ENCODE measurements at places on chromosomes 7 and 10.

DNA sequence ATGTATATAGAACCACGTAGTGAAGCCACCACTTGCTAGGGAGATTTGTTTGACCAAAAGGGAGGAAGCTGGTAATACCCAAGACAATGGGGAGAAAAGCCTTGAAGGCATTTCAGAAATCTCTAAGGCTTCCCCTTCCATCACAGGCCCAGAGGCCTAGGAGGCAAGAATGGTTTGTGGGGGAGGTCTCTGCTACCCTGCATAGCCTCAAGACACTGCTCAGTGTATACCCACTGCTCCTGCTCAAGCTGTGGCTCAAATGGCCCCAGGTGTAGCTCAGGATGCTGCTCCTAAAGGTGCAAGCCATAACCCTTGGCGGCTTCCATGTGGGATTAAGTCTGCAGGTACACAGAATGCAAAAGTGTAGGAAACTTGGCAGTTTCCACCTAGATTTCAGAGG, 1105.8 kb downstream of the GATA3 start:
- no peak for DNase-seq

DNA sequence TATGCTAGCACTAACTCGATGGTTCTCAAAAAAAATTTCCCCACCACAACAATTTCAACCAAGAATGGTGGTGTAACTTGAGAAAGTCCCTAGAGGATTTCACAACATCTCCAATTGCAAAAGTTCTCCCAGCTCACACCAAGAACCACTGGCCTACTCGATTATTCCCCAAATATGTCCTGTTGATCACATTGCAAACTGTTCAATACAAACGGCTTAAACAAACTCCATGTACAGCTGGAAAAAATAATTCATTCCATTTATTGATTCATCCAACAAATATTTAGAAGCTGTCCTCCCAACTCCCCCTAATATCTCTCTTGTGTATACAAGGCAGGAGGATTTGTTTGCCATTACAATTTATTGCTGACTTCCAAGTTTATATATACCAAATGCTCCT, 19.1 kb downstream of the TMEM176B start:
- no peak for DNase-seq

DNA sequence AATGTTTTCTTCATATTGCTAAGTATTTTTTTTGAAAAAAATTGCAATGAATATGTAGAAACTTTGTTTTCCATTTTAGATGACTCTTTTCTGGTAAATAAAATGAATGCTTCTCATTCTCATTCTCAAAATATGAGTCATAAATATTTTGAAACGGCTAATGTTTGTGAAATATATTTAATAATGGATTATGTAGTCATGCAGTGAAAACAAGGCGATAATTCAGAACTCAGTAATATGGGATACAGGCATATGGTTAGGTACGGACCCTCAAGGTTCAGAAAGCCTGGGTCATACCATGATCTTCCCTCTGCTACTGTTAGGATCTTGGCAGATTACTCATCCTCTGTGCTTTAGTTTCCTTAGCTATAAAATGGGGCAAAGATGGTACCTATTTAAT, 46.2 kb upstream of the SLC39A12 start:
- no peak for DNase-seq

DNA sequence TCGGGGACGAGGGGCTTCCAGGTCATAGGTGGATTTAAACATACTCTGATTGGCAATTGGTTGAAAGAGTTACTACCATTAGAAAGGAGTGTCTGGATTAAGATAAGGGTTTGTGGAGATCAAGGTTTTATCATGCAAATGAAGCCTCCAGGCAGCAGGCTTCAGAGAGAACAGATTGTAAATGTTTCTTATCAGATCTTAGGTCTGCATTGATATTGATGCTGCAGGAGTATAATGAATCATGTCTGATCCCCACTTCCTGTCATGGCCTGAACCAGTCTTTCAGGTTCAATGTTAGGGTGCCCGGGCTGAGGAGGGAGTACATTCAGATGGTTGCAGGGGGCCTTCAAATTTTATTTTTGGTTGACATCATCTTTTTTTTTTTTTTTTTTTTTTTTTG, 51.4 kb downstream of the SH3PXD2A start:
- DNase-seq: no peak

DNA sequence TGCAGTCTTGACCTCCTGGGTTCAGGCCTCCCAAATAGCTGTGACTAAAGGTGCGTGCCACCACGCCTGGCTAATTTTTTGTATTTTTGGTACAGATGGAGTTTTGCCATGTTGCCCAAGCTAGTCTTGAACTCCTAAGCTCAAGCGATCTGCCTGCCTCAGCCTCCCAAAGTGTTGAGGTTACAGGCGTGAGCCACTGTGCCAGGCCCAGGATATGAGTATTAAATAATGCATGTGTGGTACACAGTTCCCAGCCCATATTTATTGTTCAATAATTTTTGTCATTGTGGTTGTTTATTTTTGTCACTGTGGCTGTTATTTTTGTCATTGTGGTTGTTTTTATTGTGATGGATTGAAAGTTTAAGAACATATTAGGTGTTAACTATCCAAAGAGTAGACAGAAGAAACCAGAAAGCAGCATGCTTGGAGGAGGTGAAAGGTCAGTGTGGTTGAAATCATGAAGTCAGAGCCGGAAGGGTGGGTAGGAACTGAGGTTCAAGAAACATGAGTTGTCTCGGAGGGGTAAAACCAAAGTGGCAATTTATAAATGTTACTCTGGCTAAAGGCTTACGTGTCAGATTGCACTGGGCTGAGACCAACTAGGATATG, 45.0 kb downstream of the MRC1 start:
- DNase-seq: no peak

- no peak for DNase-seq
These were observed 97.3 kb downstream of the PIP4K2A start for GRCh38 chr10:22617051-22617450.

DNA sequence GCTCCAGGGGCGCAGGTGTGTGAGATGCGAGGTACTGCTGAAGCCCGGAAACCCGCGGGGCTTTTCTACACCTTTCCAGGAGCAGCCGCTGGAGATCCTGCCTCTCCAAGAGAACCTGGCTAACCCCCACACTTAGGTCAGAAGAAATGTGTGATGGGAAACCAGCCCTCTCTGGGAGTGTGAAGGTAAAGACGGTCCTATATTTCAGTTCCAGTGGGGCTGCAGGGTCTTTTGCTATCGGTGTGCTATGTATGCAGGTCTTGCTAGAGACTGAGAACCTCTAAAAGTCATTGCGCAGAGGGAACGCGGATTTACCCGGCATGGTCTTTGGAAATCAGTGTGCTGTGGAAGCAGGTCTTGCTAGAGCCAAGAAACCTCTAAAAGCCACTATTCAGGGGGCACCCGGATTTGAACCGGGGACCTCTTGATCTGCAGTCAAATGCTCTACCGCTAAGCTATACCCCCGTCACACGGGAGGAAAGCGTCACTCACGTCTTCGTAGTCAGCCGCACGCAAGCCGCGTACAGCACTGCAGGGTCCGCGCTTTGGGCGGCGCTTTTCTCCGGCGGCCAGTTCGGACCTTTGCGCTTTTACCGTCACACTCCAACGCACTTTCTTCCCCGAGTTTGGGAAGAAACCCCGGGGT, 46.0 kb downstream of the ZNF777 start:
- no peak for DNase-seq

GRCh38 chr7:23076772-23077171, 28.8 kb upstream of the KLHL7 start:
- no peak for DNase-seq

DNA sequence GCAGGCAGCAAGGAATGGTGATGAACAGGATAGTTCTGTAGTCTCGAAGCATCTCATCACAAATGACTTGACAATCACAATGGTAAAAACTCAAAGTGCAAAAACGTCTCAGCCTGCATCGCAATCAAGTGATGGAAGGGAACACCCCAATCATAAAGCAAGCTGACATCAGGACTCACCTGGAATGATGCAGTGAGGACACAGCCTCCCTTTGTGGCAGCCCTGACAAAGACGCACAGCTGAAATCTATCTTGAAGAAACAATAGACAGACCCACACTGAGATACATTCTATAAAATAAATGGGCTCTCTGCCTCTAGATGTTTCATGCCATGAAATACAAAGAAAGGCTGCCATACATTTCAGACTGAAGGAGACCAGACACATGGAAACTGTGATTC, 748.0 kb upstream of the IGFBP3 start:
- DNase-seq: no peak

DNA sequence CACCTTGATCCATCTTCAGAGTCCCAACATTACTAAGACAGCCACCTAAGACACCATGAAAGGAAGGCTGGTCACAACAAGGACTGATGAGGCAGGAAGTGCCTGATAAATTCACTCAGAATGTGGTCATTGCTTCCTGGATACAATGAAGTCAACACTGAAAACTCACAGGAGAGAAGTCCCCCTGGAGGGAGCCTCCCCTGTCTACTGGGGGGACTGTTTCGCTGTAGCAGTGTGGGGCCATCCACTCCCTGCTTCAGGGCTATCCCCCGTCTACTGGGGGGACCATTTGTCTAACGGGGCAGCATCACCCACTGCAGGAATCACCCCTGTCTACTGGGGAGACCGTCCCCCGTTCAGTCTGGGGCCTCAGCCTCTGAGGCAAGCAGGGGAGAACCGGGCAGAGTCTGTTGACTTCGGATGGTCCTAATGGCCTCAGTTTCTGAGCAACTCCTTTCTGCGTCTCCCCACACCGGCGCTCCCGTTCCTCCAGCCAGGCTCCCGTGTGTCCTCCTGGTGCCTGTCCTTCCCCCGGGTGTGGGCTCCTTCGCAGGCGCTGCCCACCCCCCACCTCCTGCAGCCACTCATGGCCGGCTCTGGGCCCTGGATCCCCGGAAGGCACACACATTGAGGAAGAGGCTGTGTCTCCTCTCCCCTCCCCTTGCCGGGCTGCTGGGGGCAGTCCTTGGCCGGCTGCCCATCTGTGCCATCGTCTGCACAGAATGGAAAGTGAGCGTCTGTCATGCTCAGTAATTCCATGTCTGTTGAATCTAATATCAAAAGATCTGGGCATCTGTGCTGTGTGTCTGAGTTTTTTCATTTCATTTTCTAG, 59.9 kb upstream of the DNAJB6 start:
- no peak for DNase-seq

GRCh38 chr10:97553575-97554031, 19.0 kb upstream of the ANKRD2 start:
- no peak for DNase-seq

GRCh38 chr7:3092468-3092867, 48.8 kb upstream of the CARD11 start:
- DNase-seq: no peak

- DNase-seq: no peak
These were observed 396.7 kb downstream of the TNS3 start for GRCh38 chr7:47185170-47185569.

- peak; percentile 18 for DNase-seq
These were observed 44.4 kb downstream of the MYPN start for GRCh38 chr10:68153473-68154210.

DNA sequence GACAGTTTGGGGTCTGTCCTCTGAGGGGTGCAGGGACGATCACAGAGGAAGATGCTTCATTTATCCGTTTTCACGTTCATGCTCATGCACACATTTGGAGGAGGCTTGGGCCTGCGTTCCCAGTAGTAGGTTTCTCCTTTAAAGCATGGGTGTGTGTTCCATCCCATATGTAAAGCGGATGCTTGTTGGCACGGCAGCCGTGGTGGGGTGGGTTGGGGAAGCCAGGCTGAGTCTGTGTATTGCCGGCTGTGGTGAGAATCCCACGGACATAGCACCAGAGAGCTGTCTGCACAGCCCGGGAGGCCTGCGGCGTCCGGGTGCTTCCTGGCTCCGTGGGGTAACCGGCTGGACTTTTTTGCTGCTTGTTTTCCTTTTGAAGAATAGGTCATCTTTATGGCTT, 440 bp downstream of the JAKMIP3 start:
- DNase-seq: no peak

DNA sequence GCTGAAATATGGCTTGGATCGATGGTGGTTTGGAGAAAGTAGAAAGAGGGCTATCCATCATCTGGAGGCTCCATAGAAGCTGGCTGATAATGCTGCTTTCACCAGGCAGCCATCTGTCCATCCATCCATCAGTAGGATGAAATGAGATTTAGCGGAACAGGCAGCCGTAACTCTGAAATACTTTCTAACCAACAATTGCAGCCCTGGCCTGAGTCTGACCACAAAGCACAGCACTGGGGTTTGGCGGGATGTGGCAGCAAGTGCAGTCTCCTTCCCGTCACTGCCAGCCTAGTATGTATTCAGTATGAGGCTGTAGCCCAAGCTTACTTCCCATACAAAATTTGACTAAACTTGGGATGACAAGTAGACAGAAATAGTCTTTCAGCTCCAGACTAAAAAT, 38.0 kb downstream of the R3HCC1L start:
- no peak for DNase-seq

GRCh38 chr7:95772298-95772770, at the start of gene DYNC1I1:
TSS of gene DYNC1I1 (plus strand) at chr7:95772554. CDS start at chr7:95804730, 32,176 bp downstream.
- DNase-seq: no peak

GRCh38 chr10:13161857-13162271, 506 bp downstream of the MCM10 start:
- DNase-seq: no peak

DNA sequence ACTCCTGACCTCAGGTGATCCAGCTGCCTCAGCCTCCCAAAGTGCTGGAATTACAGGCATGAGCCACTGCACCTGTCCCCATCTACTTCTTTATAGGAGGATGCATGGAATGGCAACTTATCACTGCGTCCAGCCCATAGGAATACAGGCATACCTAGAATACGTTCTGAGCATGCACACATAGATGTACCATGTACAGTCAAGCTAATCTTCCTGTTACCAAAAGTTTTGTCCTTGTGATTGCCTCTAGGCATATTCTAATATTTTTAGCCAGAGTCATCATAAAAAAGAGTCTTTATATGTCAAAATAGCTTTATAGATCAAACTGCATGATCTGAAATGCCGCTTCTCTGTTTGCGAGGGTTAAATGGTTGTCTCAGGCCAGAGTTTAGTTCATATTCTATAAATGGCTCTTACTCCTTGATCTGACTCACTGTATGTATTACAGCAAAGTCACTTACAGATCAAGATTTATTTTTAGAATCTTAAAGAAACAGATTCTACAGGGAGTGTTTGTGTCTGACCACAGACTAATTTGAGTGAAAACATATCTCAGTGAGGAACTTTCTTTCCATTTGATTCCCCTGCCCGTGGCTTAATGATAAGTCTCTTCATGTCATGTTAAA, 210.9 kb downstream of the CREB5 start:
- DNase-seq: no peak

DNA sequence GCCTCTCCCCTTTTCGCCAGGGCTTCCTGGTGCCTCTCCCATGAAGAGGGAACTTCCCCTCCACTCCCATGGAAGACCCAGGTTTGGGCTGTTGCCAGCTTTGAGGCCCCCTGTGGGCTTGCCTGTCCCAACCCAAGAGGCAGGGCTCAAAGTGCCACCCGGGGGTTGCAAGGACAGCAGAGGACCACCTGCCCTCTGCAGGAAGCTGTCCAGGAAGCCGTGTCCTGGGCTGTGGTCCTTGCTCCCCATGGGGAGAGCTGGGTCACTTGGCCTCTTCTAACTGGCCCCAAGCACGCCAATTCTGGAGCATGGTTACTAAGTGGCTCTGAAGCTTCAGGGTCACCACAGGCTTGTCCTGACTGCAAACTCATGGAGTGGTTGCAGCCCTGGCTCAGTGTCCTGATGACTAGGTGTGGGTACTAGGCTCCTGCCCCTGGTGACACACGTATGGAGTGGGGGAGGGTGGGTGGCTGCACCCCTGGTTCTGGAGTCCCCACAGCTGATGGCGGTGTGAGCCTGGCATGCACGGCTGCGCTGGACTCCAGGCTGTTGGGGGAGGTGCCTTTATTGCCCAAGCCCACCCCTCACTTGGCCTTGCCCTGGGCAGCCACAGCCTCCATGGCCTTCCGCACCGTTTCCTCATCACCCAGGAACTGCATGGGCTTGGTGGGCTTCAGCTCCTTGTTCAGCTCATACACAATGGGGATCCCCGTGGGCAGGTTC, 3.0 kb downstream of the PGAM2 start:
- no peak for DNase-seq

Data from SK-N-MC (cell line).